ENCODE measurements at places on chromosomes 1 and 21.

GRCh38 chr1:53476579-53476978, 17.4 kb downstream of the DMRTB1 start:
- no peak for DNase-seq

GRCh38 chr1:169586395-169587255, at the start of gene F5:
Gene F5 (minus strand): TSS chr1:169586481. CDS start chr1:169586386, 95 bp downstream.
- peak; percentile 41 for DNase-seq

- peak; percentile 58 for DNase-seq
These were observed 15.6 kb downstream of the RD3 start for GRCh38 chr1:211476200-211476849.

- no peak for DNase-seq
These were observed 25.8 kb downstream of the SMIM12 start for GRCh38 chr1:34833711-34834110.

- DNase-seq = no peak
These were observed 163.5 kb downstream of the NFIA start for GRCh38 chr1:61245696-61246400.

- DNase-seq = no peak
These were observed 8.2 kb upstream of the HHIPL2 start for GRCh38 chr1:222555992-222556615.

- no peak for DNase-seq
These were observed 15.9 kb upstream of the PIK3R3 start for GRCh38 chr1:46148318-46148717.

- DNase-seq = no peak
These were observed 180.6 kb upstream of the LHX8 start for GRCh38 chr1:74953622-74954021.

Measured in uterus (tissue), 4 donors.